ENCODE measurements at places on chromosomes 5 and 9.

DNA sequence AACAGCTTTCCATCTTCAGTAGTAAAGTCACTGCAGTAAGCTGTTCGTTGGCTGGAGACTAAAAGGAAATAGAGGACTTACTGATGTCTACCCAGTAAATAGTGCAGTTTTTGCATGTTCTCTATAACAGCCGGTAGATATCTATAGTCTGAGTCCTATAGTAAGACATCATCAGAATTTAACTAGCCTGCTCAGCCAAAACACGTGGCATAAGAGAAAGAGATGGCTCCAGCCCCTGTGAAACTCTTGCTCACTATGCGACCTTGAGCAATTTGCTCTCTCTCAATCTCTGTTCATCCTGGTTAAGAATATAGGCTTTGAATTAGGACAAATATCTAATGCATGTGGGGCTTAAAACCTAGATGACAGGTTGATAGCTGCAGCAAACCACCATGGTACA is 201.6 kb upstream of the PAPPA start:
- DNase-seq = no peak

DNA sequence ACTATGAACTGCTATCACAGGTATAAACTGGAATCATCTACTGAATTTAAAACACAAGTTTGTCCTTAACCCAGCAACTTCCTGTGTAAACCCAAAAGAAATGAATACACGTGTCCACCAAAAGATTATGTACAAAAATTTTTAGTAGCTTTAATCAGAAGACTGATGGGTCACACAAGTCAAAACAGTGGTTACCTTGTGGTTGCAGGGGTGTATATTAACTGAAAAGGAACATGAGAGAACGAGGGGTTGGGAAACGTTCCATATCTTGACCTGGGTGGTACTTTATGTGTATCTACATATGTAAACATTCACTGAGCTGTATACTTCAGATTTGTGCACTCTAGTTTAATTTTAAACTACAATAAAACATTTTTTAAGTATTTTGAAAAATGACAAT is 18.6 kb downstream of the ZDHHC21 start:
- no peak for DNase-seq

GRCh38 chr9:121225240-121225639 is 23.6 kb upstream of the RAB14 start:
- no peak for DNase-seq

- DNase-seq = no peak
These were observed 78.3 kb downstream of the LIFR start for GRCh38 chr5:38478166-38478565.

GRCh38 chr5:68265347-68265746 is 49.8 kb downstream of the PIK3R1 start:
- DNase-seq = no peak

GRCh38 chr5:107669096-107670031 is 1.4 kb downstream of the EFNA5 start:
- no peak for DNase-seq

- DNase-seq = no peak
These were observed 44.3 kb upstream of the HSPB3 start for GRCh38 chr5:54411176-54411575.

DNA sequence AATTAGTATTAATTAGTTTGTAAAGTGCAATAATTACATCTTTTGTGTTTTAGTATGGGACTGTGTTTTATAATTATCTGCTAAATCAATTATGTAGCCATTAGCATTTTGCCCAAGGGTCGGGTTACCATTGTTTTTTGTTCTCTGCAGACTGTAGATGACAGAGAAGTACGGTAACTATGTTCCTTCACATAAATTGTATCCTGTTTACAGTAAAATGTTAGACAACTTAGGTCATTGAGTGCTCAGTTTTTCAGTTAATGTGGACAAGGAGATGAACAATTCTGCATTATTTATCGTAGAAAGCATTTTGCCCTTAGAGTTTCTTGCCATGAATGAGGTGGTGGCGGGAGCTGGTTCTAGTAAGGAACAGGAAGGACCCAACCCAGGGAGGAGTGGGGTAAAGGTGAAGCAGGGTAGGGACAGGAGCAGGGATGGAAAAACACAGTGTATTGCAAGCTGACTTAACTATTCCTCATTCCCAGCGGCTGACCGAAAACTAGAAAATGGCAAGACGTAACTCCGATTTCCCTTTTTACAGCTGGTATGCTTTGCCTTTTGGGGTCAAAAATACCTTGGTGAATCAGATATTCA is 243.7 kb upstream of the SLC24A2 start:
- DNase-seq = no peak

- no peak for DNase-seq
These were observed 367.7 kb upstream of the RFX3 start for GRCh38 chr9:3893519-3893918.

GRCh38 chr9:104905153-104905901 is 22.6 kb downstream of the ABCA1 start:
- no peak for DNase-seq

DNA sequence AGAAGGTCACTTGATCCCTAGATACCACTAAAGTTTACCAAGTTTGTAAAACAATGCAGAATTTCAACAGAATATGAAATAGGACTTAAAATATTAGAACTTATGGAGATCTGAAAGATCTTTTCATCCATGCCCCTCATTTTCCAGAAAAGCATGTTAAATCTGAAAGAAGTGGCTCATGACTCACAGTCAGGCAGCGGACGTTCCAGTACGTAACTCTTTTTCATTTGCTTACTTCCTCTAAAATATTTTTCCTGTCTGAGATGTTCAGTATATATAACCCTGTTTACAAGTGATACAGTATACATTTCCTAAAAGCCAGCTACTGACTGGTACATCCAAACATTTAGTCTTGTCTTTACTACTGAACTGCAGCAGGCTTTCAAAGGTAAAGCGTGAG is 22.3 kb downstream of the FBXW2 start:
- peak; percentile 81 for DNase-seq

GRCh38 chr9:5113523-5113922 is 71.9 kb downstream of the INSL6 start:
- DNase-seq = no peak

- DNase-seq = peak; percentile 15
These were observed 4.9 kb upstream of the ROR2 start for GRCh38 chr9:91954841-91955471.

- DNase-seq = no peak
These were observed 619.7 kb upstream of the ARRDC3 start for GRCh38 chr5:92002721-92003274.

DNA sequence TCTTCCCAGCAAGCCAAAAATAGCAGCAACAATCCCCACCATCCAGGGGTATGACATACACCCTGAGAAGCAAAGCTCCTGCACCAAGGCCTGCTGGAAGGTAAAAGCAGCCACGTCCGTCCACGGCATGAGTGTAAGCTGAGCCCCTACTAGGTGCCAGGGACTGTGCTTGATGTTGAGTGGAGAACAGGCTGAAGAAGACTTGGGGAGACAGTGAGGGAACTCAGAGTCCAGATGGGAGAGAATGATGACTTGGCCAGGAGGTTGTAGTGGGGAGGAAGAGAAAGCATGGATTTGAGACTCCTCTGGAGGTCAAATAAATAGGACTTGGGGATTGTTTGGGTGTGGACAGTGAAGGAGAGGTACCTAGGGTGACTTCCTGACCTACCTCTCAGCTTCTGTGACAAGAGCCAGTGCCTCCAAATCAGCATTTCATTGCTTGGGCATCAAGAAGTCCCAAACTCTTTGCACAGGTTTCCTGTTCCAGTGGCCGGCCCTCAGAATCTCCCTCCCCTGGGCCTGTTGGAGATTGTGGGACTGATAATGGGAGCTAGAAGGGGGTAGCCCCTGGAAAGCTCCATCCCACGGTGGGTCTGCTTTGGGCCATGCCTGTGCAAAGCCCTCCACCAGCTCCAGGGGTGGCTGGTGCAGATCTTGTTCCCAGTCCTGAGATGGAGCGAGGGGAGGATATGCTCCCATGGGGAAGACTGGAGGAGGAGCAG is 58.3 kb upstream of the ADAMTS2 start:
- no peak for DNase-seq

DNA sequence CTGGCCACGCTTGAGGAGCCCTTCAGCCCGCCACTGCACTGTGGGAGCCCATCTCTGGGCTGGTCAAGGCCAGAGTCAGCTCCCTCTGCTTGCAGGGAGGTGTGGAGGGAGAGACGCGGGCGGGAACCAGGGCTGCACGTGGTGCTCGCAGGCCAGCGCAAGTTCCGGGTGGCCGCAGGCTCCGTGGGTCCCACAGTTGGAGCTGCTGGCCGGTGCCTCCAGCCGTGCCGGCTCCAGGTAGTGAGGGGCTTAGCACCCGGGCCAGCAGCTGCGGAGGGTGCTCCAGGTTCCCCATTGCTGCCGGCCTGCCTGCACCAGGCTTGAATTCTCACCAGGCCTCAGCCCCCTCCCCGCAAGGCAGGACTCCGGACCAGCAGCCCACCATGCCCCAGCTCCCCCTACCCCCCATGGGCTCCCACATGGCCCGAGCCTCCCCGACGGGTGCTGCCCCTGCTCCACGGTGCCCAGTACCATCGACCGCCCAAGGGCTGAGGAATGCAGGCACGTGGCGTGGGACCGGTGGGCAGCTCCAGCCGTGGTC is 192.8 kb upstream of the IZUMO3 start:
- DNase-seq = no peak

- DNase-seq = no peak
These were observed 497.3 kb upstream of the WWC1 start for GRCh38 chr5:167794121-167794520.

DNA sequence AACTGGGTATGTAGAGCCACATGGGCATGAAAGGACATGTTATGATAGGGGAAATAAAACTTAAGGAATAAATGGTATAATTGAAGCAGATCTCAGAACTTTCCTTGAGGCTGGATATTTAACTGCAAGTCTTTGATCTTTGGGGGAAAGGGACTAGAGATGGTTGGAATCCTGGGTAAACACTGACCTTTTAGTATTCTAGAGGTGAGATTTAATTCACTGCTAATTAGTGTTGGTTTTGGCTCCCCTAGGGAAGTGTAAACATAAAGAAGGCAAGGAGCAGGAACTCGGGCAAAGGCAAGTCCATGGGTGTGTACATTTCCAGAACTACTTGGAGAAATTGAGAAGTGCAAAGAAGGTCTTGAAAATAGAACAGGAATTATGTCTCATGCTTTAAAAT is 16.6 kb downstream of the NIM1K start:
- DNase-seq = no peak

GRCh38 chr9:135568026-135568425 is 6.5 kb downstream of the PAEP start:
- DNase-seq = no peak

GRCh38 chr5:2253040-2253975 is 370.6 kb upstream of the IRX4 start:
- DNase-seq = no peak

GRCh38 chr5:128749136-128749898 is 211.3 kb upstream of the FBN2 start:
- no peak for DNase-seq

DNA sequence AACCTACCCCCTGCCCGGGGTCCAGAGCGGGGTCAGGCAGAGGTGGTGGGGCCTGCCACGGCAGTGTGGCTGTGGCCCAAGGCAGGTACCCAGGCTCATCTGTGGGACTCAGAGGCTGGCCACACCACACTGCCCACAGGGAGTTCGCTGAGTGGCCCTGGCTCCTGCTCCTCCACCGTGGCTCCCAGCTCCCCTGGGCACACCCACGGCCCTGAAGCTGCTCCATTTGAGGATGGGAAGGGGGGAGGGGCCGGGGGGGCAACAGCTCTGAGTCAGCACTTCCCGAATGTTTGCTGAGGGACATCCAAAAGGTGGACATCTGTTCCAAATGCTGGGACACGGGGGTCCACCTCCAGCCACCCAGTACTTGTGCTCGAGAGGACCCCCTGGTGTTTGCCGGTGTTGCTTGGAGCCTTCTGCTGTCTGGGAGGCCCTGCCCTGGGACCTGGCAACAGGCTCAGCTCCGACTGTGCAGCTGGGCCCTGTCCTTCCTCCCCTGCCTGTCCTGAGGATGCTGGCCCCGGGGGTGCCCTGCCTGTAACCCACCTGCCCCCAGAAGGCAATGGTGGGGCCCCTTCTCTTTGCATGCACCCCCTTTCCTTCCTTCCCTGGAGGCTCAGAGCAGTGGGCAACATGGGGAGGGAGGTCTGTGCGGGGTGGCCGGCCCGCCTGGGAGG is 2.5 kb upstream of the NRARP start:
- DNase-seq = no peak

DNA sequence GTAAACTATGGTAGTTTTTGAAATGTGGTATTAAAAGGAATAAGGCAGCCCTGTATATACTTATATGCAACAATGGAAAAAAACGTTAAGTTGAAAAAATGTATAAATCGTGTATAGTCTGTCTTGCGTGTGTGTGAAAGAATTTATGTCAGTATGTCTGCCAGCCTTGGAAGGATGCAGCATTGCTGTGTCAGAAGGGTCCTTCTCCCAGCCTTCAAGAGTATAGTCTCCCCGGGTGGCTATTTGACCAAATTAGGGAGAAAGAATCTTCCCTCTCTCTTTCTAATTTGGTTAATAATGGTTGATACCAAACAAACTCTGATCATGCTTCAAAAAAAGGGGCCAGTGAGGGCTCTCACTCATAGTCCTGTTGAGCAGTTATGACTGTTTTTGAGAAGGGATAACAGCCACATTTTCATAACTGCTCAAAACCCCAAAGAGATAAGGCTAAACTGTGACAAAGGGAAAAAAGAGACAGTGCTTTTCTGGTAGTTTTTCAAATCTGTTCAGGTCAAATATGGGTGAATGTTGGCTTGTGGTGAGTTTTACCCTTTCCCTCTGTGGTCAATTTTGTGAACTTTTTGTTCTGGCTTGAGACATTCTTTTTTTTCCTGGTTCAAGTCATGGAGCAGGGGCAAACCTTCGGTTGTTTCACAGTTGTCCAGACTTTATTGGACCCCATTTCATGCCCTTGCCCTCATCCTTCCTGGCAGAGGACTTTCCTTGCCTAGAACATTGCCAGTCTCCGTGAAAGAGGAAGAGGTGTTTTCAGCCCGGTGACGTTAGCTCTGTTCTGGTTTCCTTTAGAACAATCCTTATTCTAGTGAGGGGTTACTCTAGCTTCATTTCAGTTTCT is 21.0 kb downstream of the SNX30 start:
- DNase-seq = peak; percentile 72

- DNase-seq = no peak
These were observed 259.7 kb downstream of the CSNK1G3 start for GRCh38 chr5:123771715-123772114.

Measured in inflammatory macrophage treated with lipopolysaccharide for 4 hours (primary cell).